ENCODE measurements at places on chromosomes 11 and 22.

DNA sequence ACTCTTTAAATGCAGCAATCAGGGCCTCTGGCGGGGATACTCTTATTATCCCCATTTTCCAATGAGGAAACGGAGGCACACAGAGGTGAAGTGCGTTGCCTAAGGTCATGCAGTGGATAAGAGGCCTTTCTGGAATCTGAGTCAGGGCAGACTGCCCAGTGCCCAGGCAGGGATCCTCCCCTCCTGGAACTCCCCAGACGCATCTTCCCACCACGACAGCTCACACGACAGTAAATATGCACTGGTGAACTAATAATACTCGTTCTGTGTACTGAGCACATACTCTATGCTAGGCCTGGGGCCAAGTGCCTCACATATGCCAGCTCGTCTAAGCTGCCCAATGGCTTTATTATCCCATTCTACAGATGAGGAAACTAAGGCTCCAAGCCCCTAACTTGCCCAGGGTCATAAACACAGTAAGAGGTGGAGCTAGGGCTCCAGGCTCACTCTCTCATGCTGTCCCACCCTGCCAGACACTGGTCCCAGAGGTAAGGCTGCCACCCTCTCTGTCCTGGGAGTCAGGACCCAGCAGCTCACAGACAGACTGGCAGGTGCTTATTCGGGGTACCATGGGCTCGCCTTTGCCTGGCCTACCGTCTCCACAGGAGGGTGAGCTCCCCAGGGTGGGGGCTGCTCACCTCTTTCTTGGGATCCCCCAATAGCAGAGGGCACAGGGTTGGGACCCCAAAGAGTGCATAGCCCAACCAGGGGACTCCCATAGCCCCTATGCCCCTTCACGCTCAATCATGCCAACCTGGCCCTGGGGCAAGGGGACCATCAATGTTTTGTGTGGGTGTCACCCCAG, 2.3 kb downstream of the IL2RB start:
- no peak for DNase-seq

GRCh38 chr11:103942646-103943045, 93.8 kb upstream of the DDI1 start:
- DNase-seq = no peak

GRCh38 chr22:50082197-50082715, 3.0 kb downstream of the MLC1 start:
- DNase-seq = no peak

GRCh38 chr11:15599376-15599775, 484.7 kb downstream of the INSC start:
- DNase-seq = no peak

GRCh38 chr22:50269573-50269969, 609 bp downstream of the MAPK11 start:
- DNase-seq = no peak

GRCh38 chr11:27194976-27195375, 154.4 kb downstream of the BBOX1 start:
- DNase-seq = no peak

DNA sequence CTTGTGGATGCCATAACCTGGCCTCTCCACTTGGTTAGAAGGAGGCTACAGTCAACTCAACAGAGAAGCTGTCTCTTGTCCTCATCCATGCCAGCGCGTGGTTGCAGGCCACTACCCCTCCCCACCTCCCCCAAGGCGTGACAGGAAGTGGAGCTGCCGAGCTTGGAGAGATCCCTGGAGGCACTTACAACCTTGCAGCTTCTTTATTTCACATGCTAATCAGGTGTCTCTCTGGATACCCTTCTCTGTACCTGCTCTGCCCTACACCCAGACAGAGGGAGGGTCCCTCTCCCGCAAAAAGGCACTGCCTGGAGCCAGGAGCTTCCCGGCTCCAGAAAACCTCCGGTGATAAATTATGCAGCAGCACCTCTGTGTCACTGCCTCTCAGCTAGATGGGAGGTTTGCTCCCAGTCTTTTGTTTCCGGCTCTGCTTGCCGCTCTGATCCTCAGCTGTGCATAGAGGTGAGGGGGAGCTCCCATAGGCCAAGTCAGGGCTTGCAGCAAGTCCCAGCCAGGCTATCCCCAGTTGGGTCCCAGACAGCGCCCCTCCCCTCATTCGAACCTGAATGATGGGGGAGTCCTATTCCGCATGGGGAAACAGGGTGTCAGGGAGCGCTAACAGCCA, 5.7 kb downstream of the LRP4 start:
- DNase-seq = no peak

DNA sequence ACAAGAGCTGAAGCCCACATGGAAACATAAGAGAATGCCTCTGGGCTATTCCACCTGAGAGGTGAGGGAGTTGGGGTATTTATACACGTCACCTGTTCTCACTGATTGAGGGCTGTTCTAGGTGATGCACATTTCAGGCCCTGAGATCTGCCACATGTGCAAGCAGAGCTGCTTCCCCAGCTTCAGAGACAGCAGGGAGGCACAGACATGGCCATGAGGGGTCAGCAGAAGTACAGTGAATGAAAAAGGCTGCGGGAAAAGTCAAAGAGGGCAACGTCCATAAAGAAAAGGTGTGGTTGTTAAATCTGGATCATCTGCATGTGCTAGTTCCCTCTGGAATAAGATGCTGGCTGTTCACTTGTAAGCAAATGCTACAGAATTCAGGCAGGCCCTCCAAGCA, 75.4 kb downstream of the GAB4 start:
- DNase-seq = no peak

- DNase-seq = no peak
Measured at GRCh38 chr11:108803776-108804175, 138.9 kb downstream of the DDX10 start.

GRCh38 chr11:76123248-76123647, 83.1 kb downstream of the WNT11 start:
- DNase-seq = no peak

- no peak for DNase-seq
Measured at GRCh38 chr22:24502034-24502433, 6.9 kb downstream of the UPB1 start.

- DNase-seq = no peak
Measured at GRCh38 chr11:79742176-79742575, 301.3 kb upstream of the TENM4 start.

DNA sequence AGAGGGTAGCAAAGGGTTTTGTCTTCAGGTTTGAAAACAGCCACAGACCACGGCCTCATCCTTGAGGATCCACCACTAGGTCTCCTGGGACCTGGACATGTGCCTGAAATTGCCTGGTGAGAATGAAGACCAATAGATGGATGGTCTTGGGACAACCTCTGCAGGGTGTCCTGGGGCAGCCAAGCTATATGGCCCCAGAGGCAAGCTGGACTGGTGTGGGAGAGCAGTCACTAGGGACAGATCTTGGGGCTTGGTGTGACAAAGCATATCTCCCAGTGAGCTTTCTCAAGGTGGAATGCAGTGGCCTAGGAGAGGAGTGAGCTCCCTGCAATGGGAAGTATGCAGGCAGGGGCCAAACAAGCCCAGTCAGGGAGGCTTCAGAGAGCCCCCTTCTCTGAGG, 13.6 kb downstream of the P2RY6 start:
- DNase-seq = no peak
